ENCODE measurements at places on chromosomes 1 and 21.

DNA sequence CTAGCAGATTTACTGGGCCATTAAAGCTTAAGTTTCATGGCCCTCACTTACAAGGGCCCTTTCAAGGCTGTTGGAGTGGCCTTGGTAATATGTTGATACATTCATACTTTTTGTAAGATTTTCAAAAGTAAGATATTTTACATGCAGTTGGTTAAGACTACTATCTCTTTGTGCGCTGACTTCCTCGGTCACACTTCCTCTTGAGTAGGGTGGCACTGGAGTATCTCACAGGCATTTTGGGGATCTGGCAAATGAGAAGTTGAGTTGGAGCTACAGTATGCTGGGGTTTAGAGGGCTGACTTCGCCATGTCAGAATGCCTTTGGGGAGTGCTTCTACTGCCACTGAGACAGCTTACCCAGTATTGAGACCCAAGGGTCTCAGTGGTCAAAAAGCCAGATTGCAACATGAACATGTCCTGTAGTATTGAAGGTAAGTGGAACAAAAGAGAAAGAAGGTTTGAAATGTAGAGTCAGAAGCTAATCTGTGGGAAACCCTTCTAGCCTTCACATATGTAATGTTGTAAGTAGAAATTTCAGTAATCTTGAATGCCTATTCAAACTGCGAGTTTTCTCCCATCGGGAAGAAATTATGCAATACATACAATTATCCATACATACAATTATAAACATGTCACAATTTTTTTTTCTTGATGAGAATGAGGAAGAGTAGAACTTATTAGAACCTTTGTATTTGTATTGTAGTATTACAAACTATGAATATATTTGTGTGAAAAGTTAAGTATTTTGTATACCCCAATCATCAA, 32.3 kb upstream of the RALGPS2 start:
- no peak for DNase-seq

DNA sequence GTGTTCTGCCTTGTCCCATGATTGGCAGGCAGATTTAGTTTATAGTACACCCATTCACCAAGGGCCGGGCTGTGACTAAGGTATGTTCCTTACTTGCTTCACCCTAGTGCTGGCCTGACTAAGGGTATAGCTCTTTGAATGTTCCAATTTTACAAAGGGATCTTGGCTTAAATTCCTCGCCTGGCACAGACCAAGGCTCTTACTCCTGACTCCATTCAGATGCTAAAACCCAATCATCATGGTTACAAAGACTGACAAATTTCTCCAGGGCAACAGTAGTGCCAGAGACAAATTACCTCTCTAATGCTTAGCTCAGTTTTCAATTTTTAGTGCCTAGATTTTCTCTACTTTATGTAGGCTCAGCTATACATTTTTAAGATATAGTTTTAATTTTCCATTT, 11.5 kb upstream of the C1orf53 start:
- no peak for DNase-seq

DNA sequence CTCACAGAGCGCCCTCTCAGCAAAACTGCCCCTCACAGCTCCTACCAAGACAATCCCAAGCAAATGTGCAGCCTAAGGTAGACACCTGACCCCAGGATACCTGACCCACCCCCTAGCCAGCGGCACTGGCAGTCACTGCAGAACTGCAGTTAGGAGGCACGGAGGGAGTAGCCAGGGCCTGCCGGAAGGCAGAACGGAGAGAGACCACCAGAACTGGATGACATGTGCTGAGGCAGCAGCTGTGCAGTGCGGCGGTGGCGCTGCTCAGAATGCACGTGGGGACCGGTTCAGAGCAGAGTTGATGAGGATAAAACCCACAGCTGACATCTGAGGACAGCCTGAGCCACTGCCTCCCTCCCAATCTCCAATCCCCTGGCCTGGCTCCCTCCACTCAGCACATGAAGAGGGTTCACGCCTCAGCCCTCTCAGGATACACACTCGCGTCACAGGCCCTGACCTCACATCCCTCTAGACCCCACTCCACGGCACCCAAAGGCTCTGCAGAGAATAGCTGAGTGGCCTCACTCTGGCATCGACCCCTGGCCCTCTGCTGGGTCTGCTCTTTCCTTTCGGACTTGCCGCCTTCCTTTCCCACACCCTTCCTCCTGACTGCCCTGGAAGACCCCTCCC, 29.6 kb downstream of the UBE2G2 start:
- DNase-seq = no peak

DNA sequence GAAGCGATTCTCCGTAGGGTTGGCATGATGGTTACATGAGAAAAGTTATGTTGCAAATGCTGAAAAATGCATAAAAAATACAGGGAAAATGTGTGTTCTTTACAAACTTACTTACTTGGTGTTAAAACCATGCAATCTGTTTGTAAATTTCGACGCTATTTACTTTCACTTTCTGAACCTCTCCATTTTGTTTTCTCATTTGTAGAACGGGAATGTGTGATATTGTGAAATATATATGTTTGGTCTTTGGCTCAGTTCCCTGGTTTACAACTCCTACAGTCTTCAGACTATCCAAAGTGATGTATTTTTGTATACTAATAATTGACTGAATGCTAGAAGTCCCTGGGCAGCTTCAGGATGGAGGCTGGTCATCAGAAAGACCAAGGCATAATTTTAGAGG, 982.3 kb downstream of the ADGRL2 start:
- no peak for DNase-seq

DNA sequence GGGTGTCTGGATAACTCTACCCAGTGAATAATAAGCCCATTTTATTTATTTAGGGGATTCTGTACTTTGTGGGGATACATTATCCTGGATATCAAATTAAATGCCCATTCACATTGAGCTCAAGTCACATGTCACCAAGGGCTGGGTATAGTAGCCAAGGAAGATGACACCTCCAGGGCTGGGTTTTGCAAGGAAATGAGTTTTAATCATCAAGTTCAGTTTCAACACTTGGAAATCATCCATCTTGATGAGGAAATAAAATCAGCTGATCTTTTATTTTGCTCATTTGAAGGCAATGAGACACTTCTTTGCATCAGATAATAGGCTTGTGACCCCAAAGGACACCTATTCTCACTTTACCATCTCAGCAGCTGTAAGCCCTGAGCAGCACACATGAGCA, 80.0 kb upstream of the TNR start:
- no peak for DNase-seq

DNA sequence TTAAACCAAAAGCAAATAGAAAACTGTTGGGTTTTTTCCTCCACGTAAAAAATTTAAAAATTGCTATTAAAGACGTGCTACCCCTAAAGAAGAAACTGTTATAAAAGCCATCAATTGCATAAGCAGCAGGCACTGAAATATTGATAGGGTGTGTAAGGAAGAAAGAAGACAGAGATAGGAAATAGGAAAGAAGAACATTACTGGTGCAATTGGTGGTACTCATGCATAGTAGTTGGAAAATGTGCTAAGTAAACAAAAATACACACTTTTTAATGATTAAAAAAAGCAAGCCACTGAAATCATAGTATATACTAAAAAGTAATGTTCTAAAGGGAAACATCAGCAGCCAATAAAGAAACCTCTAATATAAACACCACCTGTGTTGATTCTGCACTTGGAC, 52.8 kb upstream of the ANGPTL3 start:
- DNase-seq = no peak

DNA sequence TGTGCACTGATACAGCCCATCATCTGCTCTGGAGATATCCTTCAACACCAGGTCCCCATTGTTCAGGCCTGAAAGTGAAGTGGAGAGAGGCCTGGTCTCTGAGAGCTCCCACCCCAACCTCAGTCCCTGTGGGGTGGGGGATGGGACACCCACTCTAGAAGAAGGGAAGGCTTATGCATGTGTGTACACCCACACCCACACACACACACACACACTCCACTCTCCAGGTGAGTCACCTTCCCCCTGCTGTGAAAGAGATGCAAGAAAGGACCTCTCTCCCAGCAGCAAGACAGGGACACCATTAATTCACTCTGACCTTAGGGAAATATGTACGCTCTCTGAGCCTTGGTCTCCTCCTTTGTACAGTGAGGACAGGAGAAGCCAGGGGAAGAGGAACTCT, 5.9 kb downstream of the VSIG8 start:
- no peak for DNase-seq

DNA sequence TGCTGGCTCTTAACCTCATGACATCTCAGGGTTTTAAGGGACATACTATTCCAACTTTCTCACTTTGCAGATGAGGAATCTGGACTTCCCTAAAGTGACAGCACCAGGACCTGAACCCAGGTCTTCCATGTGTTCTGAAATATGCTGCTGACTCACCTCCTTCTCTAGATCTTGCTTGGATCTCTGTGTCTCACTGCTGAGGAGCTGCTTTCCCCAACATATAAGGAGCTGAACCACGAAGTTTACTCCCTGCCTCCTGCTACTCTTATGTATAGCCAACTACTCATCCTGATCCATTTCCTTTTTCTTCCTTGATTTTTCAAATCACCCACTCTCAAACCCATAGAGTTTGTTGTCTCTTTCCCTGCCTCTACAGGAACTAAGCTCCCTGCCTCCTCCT, 38.2 kb downstream of the ALG14 start:
- no peak for DNase-seq

- no peak for DNase-seq
Observed at GRCh38 chr1:170267317-170267716, 121.6 kb downstream of the NTMT2 start.

DNA sequence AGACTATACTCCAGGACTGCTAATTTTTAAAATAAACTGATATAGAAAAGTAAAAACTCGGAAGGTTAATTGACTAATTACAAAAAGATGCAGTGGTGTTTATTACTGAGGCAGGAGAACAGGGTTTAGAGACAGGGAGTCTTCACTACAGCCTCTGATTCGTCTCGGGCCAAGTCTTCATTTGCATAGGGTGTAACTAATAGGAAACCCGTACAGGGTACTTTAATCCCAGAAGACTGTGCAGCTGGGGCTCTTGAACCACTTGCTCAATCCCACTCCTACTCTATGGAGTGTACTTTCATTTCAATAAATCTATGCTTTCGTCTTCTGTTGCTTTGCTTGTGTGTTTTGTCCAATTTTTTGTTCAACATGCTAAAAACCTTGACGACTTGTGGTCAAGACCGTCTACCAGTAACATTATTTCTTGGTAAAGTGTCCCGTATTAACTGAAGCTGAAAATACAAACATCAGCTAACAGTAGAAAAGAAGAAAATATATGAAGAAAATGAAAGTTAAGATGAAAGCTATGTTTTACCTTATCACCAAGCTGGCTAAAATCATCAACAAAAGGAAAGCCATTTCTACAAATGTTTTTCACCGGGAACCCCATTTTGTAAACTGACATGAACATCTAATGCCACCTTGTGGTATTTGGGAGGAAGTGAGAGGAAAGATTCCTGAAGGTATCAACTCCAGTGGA, 8.0 kb downstream of the SDHB start:
- no peak for DNase-seq

DNA sequence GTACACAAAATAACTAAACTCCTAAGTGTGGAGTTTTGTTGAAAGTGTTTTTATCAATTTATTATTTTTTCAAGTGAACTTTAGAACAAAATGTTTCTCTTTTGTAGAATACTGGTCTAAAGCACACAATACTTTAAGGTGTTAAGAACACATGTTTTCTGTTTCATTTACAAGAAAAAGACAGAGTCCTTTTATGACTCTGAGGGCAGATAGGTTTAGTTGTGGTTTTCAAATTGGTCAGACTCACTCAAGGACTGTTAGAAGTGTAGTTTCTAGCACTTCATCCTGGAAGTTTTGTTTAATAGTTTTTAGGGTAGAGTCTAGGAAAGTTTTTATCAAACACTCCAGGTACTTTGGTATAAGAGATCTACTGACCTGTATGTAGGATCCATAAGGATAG, 376.5 kb downstream of the LRRIQ3 start:
- DNase-seq = no peak

DNA sequence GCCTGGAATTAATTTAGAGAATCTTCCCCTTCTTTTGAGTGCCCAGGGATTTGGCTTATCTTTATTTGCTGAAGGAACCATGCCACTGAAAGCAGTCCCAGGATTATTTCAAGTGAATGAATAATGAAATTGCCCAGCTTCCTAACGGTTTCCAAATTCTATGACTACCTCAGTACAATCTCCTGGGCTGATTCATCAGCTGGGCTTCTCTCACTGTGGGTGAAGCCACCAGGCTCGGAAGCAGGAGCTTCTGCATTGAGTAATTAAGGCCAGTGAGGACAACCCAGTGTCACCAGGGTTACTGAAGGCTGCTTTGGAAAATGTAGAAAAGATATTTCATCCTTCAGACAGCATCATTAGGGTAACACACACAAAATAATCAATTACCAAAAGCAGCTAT, 169.8 kb downstream of the DAB1 start:
- no peak for DNase-seq

- DNase-seq = no peak
Observed at GRCh38 chr21:42780617-42781016, 98.7 kb downstream of the WDR4 start.

DNA sequence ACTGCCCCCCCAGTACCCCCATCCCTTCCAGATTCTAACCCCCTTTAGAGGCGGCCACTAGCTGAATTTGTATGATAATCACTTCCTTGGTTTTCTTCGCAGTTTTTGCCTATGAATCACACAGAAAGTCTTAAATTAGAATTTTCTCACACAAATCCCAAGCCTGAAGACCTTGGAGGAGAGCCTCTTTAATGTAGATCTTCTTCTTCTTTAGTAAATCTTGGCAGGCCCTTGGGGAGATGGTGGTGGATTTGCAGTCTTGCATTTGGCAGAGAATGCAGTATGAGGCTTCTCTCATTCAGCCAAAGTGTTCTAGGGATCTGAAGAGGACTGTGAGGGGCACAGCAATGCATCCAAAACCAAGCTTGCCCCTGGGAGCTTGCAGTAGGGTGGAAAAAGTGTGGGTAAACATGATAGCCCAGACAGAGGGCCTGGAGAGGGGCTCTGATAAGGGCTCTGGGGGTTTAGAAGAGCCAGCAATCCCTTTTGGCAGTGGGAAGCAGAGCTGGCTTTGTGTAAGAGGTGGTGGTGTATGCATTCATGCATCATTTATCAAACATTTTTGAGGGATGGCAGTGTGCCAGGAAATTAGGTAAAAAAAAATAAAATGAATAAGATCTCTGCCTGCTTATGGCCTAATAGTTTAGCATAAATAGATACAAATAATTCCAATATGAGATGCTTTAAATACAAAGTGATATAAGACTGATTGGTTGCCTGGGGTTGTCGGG, 7.7 kb upstream of the CDC42 start:
- no peak for DNase-seq

- DNase-seq = no peak
Observed at GRCh38 chr21:36661511-36662309, 37.2 kb upstream of the SIM2 start.

- DNase-seq = no peak
Observed at GRCh38 chr1:91476533-91477217, 24.0 kb upstream of the CDC7 start.

DNA sequence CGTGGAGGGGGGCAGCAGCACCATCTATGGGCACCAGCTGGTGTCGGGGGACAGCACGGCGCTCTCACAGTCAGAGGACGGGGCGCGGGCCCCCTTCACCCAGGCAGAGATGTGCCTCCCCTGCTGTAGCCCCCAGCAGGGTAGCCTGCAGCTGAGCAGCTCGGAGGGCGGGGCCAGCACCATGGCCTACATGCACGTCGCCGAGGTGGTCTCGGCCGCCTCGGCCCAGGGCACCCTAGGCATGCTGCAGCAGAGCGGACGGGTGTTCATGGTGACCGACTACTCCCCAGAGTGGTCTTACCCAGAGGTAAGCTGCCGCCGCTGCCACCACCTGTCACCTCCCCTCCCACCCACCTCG, 106.2 kb upstream of the VAMP3 start:
- no peak for DNase-seq
